HL-60 (cell line): ENCODE measurements at places on chromosomes 3 and 15.

GRCh38 chr3:148847351-148847750 lies 17.7 kb upstream of the CPA3 start:
- DNase-seq: no peak

DNA sequence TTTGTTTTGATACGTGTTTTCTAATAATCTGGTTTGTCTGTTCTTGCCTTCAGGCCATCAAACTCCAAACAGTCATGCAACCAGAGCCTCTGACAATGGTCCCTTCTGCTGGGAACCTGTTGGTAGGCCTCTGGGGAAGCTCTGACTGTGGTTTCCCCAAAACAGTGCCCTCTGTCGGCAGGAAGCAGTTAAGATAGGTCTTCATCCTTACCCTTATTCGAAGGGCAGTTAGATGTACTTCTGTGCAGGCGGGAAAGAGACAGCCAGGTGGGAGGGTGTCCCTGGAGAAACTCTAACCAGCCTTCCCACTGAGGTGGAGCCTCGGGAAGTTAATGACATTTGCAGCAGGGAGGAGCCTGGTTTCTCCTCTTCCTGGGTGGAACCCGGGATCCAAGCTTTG lies 81.6 kb upstream of the CHMP2B start:
- DNase-seq: no peak

- DNase-seq: no peak
Measured at GRCh38 chr3:84666468-84666867, 292.3 kb upstream of the CADM2 start.

GRCh38 chr15:57947282-57947681 lies 118.2 kb downstream of the ALDH1A2 start:
- no peak for DNase-seq

GRCh38 chr3:67376416-67376815 lies 278.0 kb downstream of the SUCLG2 start:
- no peak for DNase-seq

DNA sequence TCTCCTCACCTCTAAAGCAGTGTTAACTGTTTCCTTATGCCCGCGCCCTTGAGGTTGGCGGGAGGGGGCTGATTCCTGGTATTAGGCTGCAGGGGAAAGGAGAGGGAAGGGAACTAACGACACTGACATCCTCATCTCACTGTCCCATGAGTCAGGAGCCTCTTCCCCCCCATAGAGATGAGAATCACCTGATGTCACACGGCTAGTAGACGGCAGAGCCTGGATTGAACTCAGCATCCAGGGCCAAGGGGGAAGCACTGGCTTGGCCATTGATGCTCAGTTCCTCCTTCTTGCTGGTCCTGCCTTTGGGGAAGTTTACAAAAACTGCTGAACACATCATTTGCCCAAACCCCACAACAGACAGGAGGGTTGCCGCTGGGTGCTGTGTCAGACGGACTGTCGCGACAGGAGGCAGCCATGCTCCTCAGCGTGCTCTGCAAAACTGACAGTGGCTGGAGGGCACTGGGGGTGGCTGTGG lies 38.5 kb downstream of the IDH2 start:
- peak; percentile 91 for DNase-seq

DNA sequence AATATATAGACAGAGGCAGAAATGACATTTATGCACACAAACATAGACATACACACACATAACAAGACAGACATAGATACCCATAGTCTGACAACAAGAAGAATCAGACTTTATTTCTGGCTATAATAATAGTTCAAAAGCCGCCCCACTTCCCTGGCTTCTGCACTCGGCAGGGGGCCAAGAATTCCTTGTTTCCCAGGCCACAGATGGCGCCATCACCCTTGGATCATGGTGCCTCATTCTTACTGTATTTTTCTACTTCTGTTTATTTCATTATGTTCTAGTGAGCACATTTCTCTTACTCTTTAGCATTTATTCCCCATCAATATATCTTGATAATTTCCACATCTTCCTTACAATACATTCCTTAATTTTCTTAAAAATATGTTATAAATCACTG lies 387.5 kb downstream of the NLGN1 start:
- DNase-seq: no peak

DNA sequence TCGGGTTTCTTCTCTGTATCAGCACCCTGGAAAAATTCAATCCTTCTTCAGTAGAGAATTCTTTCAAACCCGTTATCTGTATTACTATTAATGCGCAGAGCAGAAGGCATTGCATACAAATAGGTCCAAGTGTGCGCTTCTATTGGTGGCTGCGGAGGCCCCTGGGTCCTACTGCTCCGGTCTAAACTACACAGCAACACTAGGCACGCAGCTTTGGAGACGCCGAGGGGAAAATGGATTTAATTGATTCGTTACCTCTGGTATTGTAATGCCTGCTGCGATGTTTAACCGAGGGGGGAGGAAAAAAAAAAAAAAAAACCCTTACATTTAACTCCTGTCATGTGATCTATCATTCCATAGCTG lies at the start of gene ROBO1:
TSS of gene ROBO1 (minus strand) at position 94 of the 363 bp plus-strand sequence.
- DNase-seq: no peak

DNA sequence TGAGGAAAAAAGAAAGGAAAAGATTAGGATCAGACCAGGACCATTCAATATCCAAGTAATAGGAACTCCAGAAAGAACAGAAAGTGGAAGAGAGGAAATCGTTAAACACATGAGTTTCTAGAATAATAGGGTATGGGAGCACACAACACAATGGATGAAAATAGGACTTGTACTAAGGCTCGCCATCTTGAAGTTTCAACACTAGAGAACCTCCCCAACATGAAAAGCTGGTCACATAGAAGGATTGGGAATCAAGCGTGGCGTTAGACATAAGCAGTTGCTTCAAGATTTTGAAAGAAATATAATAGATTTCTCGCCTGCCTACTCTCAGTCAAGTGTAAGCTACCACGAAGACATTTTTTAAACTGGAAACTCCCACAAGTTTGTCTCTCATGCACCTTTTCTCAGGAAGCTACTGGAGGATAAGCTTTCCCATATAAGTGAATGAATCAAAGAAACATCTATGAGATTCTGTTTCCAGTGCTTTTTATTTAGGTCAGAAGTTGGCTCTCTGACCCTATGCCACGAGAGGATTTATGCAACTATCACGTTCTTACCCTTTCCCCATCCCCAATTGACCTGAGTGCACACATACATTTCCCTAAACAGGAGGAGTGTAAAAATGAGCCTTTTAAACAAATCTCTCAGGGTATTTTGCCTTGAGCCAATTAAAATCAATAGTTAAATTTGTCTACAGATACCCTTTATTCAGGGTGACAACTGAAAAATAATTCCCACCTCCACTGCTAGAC lies 45.2 kb downstream of the GHSR start:
- no peak for DNase-seq

GRCh38 chr3:81308306-81308705 lies 453.1 kb downstream of the GBE1 start:
- no peak for DNase-seq

GRCh38 chr15:73934281-73934680 lies 8.0 kb downstream of the LOXL1 start:
- no peak for DNase-seq

- no peak for DNase-seq
Measured at GRCh38 chr3:124351430-124352148, 359.7 kb upstream of the ROPN1 start.

DNA sequence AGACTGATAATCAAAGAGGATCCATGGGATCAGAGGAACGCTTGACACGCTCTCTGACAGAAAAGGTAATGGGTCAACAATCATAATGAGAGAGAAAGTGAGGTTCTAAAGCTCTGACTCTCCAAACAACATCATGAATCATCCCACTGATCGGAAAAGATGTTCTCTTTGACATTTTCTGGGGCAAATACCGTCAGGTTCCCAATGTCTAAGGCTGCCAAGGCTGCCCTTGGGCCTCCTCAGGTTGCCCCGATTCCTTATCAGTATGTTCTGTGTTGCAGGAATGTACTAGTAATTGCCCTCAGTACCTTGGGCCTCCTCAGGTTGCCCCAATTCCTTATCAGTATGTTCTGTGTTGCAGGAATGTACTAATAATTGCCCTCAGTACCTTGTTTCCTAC lies 60.9 kb downstream of the NPTN start:
- DNase-seq: no peak

DNA sequence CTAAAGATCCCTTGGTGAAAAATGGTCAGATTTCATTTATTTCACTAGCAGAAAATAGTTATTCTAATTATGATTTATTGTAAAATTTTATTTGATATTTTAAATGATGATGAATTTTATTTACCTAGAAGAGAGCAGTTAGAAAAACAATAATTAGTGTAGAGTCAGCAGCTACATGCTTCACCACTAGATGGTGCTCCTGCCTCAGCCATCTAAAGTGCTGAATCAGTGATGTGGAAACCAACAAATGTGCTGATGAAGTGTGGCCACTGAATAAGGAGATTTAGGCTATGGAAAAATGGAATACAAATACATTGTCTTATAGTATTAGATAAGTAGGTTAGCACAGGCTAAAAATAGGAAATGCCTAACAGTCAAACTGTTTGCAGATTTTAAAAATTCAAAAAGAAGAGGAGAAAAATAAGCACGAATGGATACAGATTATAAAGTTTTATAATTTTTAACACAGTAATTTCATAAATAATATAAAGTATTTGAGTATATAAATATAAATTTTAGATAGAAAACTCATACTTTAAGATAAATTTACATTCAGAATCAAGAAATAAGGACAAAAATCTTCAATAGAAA lies 109.8 kb downstream of the PPP2R3A start:
- DNase-seq: peak; percentile 74

GRCh38 chr15:80606511-80607071 lies 88.5 kb upstream of the ABHD17C start:
- DNase-seq: no peak

DNA sequence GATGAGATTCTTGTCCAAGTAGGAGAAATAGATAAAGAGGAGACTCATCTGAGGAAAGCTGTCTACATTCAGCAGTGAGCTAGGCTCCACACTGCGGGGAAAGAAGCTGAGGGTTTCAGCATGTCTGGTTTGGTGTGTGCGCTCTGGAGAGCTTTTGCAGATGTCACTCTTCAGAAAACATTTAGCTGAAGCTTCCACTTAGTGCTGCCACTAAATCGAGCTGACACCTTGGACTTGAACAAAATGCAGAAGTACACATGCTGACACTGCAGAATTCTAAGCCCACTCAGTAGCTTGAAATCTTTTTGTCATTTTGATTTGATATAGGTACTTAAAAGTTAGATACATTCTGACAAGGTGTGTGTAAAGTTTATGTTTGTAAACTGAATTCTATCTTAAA lies 32.3 kb upstream of the CRTC3 start:
- DNase-seq: no peak

GRCh38 chr15:71712182-71712581 lies 98.2 kb upstream of the NR2E3 start:
- no peak for DNase-seq

DNA sequence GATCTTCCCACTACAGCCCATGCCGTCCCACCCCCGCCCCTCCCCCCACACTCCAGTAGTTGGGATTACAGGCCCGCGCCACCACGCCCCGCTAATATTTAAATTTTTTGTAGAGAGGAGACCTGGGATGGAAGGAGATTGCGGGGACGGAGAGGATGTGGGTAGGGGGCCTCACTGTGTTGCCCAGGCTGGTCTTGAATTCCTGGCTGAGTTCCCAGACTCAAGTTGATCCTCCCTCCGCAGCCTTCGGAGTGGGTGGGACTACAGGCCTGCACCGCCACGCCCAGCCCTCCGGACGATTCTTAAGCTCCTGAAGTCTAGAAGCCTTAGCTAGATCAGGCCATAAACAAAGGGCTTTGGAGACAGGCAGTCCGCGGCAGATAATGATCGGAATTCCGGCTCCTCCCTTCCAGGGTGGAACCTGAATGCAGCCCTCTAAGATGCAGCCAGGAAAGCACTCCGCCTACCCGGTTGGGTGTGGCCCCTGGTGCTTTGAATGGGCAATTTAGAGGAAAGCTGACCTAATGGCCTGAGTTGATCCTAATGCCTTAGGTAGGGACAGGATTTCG lies at the start of gene DPPA2:
TSS of gene DPPA2 (minus strand) at position 356 of the 569 bp plus-strand sequence. CDS start 1,975 bp downstream, outside the sequence.
- no peak for DNase-seq

DNA sequence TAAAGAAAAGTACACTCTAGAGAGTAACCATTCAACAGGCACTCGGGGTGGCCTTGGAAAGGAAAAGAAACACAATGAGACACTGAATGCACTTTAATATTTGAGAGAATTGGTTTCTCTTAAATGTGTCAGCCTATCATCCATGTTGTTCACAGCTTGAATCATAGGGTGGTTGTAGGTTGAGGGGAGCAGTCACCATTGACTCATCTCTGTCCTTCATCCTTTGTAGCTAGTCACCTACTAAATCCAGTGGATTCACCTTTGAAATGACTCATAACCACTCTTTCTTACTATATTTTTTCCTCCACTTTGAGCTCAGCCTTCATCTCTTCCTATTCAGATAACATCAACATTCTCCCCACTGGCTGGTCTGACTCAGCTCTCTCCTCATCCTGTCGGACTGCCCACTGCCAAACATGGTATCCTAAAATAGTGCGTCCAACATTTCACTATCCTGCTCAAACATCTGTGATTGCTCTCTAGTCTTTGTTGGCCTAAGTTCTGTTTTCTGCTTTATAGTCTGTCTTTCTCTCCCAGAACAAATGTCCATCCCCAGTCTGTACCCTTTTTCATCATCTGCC lies 182.7 kb upstream of the GADL1 start:
- no peak for DNase-seq

GRCh38 chr15:87145696-87146095 lies 1066.0 kb downstream of the AGBL1 start:
- DNase-seq: no peak

- DNase-seq: no peak
Measured at GRCh38 chr3:113794526-113794925, 44.1 kb upstream of the GRAMD1C start.

- no peak for DNase-seq
Measured at GRCh38 chr15:87939848-87940457, 316.6 kb downstream of the NTRK3 start.

DNA sequence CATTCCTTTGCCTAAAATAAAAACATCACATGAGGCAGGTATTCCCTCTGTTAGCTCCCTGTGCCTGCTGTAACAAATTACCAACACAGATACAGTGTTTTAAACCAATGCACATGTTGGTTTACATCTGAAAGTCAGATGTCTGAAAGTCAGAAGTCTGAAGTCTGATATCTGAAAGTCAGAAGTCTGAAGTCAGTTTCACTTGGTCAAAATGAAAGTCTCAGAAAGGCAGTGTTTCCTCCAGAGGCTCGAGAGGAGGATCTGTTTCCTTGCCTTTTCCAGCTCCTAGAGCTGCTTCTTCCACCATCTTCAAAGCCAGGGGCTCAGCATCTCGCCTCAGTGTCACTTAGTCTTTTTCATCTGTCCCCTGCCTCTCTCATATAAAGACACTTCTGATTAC lies 22.0 kb downstream of the SST start:
- DNase-seq: no peak

GRCh38 chr15:54605043-54605442 lies 591.7 kb downstream of the RSL24D1 start:
- DNase-seq: no peak

GRCh38 chr3:112405845-112406244 lies 72.9 kb downstream of the CD200 start:
- DNase-seq: no peak

DNA sequence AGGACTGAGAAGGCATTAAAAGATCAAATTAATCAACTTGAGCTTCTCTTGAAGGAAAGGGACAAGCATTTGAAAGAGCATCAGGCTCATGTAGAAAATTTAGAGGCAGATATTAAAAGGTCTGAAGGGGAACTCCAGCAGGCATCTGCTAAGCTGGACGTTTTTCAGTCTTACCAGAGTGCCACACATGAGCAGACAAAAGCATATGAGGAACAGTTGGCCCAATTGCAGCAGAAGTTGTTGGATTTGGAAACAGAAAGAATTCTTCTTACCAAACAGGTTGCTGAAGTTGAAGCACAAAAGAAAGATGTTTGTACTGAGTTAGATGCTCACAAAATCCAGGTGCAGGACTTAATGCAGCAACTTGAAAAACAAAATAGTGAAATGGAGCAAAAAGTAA lies 149.7 kb upstream of the LRRFIP2 start:
- peak; percentile 73 for DNase-seq
